Stimulated activated CD4-positive, alpha-beta T cell treated with anti-CD3 and anti-CD28 coated beads, Interleukin-4, amount 100 ng/mL, for 1 hour (primary cell): ENCODE measurements at places on chromosomes 3 and 15.

- DNase-seq, result no peak
Observed at GRCh38 chr15:27844018-27844666, 255.0 kb downstream of the OCA2 start.

DNA sequence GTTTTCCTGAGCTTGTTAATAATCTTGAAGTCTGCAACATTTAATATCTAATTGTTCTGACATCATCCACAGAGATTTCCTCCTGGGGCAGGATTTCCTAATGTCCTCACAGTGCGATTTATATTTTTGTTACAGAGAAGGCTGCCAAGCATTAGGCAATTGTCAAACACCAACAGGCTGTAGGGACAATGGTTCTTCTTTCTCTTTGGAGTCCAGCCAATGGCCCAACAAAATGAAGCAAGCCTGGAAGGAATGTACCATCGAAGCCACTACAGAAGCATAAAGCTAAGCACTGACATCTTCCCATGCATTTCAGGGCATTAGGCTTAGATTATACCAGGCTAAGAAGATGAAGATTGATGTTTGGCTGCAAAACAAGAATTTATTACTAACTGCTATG is 173.0 kb upstream of the FRMD4B start:
- DNase-seq, result no peak

DNA sequence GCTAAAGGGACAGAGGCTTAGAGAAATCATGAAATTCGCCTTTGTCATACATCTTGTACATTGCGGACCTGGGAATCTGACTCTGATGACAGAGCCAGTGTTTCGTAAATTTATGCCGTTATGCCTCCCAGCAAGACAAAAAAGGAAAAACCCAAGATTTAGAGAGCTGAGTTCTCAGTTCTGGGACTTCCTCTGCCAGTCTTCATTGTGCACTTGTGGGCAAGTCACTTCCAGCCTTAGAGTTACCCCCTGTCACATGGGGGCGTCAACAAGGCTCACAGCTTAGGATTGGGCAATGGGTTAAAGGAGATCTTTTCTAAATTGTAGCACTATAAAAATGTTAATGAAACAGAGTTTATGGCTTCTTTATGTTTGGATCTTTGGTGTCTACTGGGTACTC is 41.9 kb upstream of the MITF start:
- no peak for DNase-seq

GRCh38 chr3:156614642-156615511 is 59.5 kb upstream of the TIPARP start:
- DNase-seq, result no peak

GRCh38 chr3:26104851-26105251 is 315.0 kb downstream of the OXSM start:
- no peak for DNase-seq

- DNase-seq, result no peak
Observed at GRCh38 chr3:146067048-146067447, 93.9 kb downstream of the PLOD2 start.

DNA sequence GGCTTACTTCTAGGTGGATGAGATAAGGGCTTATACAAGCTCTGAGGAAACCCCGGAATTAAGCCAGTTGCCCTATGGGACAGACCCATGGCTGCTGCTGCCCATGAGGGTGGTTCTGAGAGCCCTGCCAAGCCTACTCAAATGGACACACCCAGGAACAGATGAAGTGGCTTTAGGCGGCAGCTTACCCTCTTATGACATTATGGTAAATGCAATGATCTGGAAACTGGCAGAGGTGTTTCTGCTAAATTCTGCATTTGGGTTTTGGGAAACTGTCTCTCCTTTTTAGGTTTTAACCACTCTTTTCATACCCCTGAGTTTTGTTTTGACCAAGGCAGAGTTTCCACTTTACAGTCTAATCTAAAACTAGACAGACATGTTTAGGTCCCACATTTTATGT is 9.0 kb upstream of the ZBED2 start:
- DNase-seq, result no peak

DNA sequence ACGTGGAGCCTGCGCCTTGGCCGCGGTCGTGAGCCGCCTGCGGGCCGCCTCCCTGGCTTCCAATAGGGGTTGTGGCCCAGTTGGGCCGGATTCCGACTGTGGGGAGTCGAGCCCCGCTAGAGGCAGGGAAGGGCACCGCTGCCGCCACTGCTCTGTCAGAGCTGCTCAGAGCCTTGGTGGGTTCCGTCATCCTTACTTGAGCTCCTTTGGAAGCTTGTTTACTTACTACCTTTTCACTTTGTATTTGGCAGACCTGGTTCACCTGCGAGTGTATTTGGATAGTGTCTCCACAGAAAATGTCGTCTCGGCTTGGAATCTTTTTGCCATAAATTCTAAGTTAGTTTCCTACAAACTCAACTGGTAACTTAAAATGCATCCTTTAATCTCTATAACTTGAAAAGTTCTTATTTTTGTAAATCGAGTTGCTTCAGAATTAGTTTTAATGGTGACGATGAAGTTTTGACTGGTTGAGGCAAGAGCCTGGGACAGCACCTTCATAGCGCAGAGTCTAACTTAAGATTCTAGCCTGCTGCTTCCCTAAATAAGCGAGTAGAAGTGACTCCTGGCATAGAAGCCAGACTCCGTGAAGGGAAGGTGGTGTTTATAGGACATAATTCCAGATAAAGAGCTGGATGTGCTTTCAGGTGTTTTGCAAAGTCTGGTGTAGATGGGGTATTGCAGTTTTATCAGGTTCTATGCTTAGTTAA is 800 bp downstream of the DAG1 start:
- DNase-seq, result no peak

DNA sequence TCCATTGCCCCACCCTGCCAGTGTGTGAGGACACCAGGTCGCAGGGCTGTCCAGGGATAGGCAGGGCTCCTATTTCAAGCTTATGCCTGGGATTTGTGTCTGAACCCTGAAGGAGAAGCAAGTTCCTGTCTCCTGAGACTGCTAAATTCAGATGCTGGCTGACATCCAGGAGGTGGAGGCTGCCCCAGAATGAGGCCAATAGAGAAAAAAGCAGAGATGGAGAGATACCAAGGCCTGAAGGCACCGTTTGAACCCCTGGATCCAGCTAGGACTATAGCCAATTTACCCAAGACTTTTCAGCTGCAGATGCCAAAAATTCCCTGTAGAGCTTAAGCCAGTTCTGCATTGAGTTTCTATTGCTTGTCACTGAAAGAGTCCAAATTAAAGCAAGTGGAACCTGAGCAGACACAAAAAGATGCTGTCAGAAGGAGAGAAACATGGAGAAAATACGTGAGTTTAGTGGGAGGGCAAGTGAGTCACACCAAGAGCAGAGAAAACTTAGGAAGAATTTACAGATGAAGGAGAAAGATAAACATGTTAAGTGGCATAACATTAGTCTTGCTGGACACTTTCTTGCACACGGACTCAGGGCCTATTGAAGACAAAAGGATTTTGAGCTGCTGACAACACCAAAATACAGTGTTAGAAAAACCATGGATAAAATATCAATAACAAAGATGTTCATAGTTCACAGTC is 148.6 kb downstream of the CNTN3 start:
- no peak for DNase-seq
